ENCODE measurements at places on chromosomes 11 and 22.

GRCh38 chr11:19441752-19442553 is 201.2 kb upstream of the E2F8 start:
- no peak for DNase-seq

- DNase-seq, result no peak
Measured at GRCh38 chr22:33404723-33405122, 346.5 kb upstream of the SYN3 start.

- no peak for DNase-seq
Measured at GRCh38 chr22:22111267-22111751, 128.7 kb upstream of the TOP3B start.

DNA sequence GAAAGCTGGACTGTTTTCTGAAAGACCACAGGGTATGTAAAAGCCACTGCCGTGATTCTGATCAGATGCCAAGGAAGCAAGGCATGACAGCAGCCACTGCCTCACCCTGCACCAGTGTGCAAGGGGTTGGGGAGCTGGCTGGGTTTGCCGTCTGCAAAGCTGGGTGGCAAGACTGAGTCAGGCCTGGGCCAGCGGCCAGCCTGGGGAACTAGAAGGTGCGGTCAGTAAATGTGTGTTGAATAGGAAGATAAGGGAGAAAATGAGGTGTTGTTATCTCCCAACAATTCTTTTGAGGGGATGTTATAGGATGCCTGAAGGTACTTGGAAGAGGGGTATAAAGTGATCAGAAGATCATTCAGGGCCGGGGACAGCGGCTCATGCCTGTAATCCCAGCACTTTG is 8.0 kb downstream of the VSTM5 start:
- DNase-seq, result no peak

- DNase-seq, result no peak
Measured at GRCh38 chr11:111729831-111730311, 36.3 kb downstream of the PPP2R1B start.

GRCh38 chr11:65014726-65015227 is 817 bp downstream of the ARL2 start:
- no peak for DNase-seq

GRCh38 chr11:20360650-20361049 is 2.9 kb upstream of the HTATIP2 start:
- DNase-seq, result no peak

- DNase-seq, result no peak
Measured at GRCh38 chr11:68128682-68129327, 7.6 kb upstream of the CHKA start.
